ENCODE measurements at places on chromosomes 6 and 20. TPM values are rescaled to one million over a fixed set of nuclear protein-coding genes. Genes with fewer than 3 reads are reported as not detected.

DNA sequence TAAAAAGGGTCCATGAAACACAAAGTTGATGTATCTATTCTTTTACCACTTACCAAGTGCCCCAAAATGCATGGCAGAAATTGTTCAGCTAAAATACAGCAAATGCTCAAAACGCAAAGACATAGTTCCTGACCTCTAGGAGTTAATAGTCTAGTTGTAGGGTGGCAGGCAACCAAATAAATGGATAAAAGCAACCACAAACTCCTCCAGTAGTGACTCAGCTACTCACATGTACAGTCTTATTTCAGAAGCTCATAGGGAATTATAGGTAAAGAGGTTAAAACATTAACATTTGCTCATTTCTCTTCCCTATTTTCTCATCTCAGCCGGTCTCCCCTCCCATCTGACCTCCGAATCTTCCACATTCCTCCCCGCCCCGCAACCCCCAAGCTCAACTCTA lies 143.9 kb upstream of the INSM1 start:
- no peak for DNase-seq

DNA sequence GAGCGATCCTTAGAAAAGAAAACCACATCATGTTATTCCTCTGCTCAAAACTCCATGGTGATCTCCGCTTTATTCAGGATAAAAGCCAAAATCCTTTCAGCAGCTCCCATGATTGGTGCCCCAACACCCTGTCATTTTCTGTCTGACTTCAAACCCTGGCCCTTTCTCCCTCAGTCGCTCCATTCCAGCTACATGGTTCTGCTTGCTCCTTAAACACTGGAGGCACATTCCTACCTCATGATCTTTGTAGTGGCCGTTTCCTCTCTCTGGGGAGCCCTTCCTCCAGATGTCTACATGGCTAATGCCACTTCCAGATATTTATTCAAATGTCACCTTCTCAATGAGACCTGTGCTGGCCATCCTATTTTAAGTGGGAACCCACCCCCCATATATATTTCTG lies 100.8 kb downstream of the CAP2 start:
- no peak for DNase-seq

POM121L2 gene
- not detected for total RNA-seq

DNA sequence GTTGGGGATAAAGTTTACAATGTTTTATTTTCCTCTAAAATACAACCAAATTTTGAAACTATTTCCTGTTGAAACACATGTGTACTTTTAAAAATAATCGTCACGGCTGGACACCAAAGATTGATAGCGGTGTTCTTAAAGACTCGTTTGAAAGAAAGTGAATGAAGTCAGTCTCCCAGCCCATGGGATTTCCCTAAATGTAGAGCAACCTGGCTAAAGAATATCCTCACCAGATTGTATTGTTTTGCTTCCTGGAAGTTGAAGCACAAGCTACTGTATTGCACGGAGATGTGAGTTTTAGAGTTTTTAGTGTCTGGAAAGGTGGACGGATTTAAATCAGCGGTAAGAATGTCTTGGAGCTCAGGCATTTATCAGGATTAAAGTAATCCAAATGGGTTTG lies 189.5 kb downstream of the THBS2 start:
- DNase-seq: no peak

TCP1 gene
- 172 TPM for total RNA-seq

GPR63 gene
- total RNA-seq: 1.1 TPM

DNA sequence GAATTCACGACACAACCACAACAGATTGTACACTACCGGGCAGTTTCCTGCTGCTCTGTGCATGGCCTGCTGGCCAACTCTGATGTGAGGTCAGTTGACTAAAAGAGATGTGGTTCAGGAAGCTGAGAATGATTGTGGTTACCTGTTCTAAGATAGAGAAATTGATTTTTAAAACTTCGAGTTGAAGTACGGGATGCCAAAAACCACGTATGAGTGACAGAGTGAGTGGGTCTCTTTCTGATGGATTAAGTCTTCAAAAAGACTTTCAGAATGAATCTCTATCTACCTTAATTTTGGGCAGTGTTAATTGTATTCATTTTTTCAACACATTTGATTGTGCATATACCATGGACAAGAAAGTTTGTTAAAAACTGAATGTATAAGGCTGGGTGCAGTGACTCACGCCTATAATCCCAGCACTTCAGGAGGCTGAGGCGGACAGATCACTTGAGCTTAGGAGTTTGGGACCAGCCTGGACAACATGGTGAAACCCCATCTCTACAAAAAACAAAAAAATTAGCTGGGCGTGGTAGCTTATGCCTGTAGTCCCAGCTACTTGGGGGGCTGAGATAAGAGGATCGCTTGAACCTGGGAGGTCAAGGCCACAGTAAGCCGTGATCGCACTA lies 121.2 kb downstream of the SGK1 start:
- no peak for DNase-seq

IL17A gene
- total RNA-seq: not detected

ENPP4 gene
- 19.1 TPM for total RNA-seq

GRCh38 chr6:84764332-84765049 lies at the start of gene TBX18:
Gene TBX18 (minus strand): TSS chr6:84764598. CDS start chr6:84764181, 417 bp downstream.
- peak; percentile 86 for DNase-seq

DNA sequence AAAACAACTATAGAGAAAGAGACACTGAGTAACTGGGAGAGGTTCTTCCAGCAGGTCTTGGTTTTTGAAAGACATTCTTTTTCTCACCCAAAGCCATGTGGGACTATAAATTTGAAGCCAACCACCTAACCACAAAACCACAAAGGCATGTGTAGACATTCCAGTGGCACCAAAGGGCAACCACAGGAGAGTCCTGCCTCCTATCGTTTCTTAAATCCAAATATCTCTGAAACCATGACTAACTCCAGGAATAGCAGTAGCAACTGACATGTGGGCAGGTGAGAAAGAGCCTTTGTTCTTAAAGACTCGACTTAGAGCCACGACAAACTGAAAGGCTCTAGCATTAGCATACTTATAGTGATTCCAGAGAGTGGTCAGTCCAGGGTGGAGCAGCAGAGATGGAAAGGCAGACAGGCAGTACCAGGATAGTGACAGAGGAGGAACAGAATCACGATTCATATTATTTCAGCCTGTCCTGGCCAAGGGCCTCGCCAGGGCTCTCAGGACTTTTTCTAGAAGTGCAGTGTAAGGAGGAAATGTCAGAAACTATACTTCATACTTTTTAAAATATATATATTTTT lies 9.4 kb upstream of the COL9A1 start:
- no peak for DNase-seq

DNA sequence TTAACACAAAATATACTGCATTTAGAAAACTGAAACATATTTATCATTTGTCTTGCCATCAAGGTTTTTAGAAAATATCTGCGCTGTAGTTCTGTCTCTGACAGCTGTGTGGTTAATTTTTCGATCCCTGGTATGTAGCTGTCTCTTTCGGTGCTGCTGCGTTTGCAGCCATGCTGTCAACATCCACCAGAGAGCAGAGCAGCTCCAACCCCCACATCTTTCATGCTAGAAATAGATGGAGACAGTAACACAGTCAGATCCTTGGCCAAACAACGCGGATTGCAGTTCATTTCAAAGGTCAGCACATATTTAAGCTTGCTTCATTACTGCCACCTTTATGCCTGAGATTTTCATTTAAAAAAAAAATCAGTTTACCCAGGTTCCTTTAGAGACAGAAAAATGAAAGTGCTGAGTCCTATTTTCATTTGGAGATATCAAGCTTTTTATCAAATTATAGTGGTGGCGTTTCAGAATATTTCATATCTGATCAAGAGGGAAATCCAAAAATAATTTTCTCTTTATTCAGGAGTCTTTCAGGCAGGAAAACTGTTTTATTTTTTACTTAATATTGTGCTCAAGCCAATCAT lies 157.7 kb upstream of the MMS22L start:
- DNase-seq: no peak

VSX1 gene
- not detected for total RNA-seq

DNA sequence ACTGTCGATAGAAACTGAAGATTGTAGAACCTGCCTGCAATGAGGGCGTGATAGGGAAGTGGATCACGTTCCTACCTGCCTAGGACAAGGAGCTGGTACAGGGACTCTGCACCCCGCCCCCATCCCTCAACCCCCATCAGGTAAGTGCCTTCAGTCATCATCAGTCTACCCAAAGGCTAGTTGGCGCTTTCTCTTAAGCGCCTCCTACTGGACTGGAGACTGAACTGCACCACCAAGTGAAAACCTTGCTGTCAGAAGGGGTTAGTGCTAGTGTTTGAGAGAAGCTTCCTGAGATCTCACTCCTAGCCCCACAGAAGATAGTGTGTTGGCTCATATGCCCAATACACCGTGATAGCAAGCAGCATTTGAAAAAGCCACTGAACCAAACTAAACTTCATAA lies 706.5 kb upstream of the MAN1A1 start:
- DNase-seq: no peak

GRCh38 chr6:133707456-133707855 lies 181.5 kb upstream of the TCF21 start:
- no peak for DNase-seq

- no peak for DNase-seq
Observed at GRCh38 chr20:57866250-57867106, 156.7 kb upstream of the PMEPA1 start.

HRH3 gene
- not detected for total RNA-seq

AK9 gene
- total RNA-seq: 7.0 TPM

GRCh38 chr6:117617210-117618035 lies 15.1 kb upstream of the GOPC start:
- DNase-seq: no peak

DNA sequence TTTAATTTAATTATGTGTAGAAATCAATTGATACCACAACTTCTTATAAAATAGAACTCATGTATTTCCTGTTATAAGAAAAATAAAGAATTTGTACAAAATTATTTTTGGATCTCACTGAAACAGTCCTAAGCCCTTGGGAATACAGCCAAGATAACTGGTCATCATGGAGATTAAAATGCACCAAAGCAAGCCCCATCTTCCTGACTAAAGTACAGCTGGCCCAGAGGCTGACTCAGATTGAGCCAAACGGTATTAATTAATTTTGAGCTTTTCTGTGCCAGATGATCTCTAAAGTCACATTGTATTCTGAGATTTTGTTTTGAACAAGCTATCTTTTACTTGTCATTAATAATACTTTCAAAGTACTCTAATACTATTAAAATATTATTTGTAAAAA lies 978.5 kb downstream of the TBC1D32 start:
- no peak for DNase-seq

ANKRD66 gene
- total RNA-seq: not detected

- no peak for DNase-seq
Observed at GRCh38 chr6:54619102-54619501, 227.5 kb upstream of the FAM83B start.

Data from left colon (tissue), 2 donors.